ENCODE measurements at places on chromosomes 6 and 20.

DNA sequence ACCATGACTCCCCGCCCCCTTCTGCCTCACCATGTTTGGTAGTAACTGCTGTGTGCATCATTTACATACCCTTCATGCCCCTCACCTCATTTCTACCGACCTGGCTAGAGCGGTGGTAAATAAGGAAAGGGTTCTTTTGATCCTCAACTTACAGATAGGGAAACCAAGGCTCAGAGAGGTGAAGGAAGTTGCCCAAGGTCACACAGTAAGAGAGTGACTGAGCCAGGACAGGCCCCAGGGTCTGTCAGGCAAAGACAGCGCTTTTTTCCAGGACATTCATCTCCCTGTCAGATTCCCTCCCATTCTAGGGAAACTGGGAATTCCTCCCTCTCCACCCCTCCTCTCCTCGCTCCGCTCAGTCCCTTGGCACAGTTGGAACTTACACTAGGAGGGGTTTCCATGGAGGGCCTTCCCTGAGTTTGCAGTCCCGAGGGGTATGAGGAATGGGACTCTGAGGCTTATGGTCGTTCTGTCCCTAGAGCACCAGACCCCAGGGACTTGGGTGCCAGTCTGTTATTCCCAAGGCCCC lies 2.0 kb downstream of the VSTM2L start:
- no peak for DNase-seq

DNA sequence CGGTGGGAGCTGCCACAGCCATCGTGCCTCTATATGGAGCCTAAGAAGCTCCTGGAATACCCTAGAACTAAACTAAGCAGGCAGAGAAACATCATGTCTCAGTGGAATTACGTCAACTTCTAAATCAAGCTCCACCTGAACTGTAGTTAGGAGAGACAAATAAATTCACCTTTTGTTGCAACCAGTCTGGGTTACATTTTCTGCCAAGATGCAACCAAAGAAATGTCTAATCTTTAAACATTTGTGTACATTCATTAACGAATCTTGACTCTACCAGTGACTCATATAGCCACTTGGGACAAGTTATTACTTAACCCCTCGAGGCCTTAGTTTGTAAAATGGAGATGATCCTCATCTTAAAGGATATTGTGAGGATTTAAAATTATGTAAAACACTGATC lies 8.9 kb downstream of the PTPRK start:
- DNase-seq, result no peak

DNA sequence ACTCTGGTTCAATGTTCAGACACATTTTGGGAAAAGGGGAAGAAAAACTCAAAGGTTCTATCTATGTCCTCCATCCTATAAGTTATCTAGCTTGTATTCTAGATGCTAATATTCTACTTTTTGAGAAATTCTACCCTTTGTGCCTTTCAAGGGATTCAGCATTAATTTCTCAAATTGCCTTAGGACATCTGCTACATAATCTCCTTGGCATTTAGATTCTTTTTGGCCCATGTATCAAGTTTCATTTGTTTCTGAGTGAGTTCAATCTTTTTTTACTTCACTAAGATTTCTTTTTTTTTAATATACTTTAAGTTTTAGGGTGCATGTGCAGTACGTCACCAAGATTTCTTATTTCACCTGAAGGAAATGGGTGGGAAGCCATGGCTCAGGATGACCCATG lies 232.7 kb upstream of the TENT5A start:
- no peak for DNase-seq

DNA sequence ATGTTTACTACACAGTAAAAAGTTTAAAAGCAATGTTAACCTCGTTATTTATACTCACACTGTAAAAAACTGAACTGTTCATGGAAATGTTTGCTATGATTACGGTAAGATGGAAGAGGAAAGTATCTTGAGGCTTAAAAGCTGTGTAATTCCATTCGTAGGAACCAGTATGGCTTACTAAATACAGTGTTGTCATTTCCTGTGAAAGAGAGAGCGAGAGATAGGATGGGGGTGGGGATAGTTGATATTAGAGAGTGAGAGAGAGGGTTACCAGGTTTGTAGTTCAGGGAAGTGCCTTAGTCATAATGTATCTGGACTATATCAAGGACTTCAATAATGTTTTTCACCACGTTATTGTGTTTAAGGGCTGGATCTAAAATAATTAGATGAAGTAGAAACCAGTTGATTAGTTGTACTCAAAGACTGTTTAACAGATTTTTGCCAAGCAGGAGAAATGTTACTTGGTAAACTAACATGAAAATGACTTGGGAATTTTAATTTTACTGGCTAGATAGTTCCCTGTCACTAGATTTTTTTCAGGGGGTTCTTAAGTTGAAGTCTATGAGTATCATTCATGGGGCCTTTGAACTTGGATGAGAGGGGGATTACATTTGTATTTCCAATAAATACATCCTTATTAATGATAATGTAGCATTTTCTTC lies 30.4 kb downstream of the AFDN start:
- no peak for DNase-seq

DNA sequence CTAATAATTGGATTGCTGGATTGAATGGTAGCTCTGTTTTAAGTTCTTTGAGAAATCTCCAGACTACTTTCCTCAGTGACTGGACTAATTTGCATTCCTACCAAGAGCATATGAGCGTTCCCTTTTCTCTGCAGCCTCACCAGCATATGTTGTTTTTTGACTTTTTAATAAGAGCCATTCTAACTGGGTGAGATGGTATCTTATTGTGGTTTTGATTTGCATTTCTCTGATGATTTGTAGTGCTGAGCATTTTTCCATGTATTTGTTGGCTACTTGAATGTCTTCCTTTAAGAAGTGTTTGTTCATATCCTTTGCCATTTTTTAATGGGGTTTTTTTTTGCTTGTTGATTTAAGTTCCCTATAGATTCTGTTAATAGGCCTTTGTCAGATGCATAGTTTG lies 94.7 kb upstream of the AHI1 start:
- no peak for DNase-seq

GRCh38 chr6:135722190-135722589 lies 129.3 kb upstream of the PDE7B start:
- no peak for DNase-seq

Data from hematopoietic multipotent progenitor cell treated with erythropoietin and hydrocortisone succinate and interleukin-3 and kit ligand, for 4 days (in vitro differentiated cells).